ENCODE measurements at places on chromosomes 4 and X.
A peak's percentile ranks its signal among the peaks of the same experiment; 100 is the strongest.

DNA sequence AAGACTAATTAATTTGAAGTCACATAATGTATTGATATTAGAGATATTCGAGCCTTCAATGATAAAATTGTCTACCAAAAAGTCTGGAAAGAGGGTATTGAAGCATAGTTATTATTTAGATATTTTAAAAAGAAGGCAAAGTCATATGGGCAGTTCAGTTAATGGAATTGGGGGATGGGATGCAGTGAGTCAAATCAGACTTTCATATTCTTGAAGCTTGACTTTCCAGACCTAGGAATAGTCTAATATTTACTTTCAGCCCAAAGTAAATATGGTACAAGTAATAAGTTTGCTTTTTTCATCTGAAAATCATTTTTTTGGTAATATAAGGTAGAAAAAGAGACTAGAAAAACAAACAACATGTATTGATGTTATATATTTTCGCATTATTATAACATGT is 2017.8 kb downstream of the C4orf33 start:
- DNase-seq: no peak

GRCh38 chr4:168551211-168551610 is 54.4 kb downstream of the PALLD start:
- no peak for DNase-seq

- no peak for DNase-seq
Measured at GRCh38 chrX:30822068-30822681, 66.9 kb downstream of the TAB3 start.

DNA sequence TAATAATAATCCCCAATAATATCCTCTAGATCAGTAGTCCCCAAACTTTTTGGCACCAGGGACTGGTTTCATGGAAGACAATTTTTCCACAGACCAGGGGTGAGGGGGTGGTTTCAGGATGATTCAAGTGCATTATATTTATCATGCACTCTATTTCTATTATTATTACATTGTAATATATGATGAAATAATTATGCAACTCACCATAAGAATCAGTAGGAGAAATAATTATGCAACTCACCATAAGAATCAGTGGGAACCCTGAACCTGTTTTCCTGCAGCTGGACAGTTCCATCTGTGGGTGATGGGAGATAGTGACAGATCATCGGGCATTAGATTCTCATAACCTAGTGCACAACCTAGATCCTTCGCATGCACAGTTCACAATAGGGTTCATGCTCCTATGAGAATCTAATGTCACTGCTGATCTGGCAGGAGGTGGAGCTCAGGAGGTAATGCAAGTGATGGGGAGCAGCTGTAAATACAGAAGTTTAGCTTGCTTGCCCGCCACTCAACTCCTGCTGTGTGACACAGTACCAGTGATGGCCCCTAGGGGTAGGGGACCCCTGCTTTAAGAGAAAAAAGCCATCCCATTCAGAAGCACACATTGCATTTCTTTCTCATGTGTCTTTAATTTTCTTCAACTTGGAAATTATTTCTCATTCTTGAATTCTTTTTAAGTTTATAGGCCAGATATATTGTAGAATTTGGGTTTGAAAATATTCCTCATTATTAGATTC is 16.0 kb upstream of the SH3RF1 start:
- DNase-seq: no peak

DNA sequence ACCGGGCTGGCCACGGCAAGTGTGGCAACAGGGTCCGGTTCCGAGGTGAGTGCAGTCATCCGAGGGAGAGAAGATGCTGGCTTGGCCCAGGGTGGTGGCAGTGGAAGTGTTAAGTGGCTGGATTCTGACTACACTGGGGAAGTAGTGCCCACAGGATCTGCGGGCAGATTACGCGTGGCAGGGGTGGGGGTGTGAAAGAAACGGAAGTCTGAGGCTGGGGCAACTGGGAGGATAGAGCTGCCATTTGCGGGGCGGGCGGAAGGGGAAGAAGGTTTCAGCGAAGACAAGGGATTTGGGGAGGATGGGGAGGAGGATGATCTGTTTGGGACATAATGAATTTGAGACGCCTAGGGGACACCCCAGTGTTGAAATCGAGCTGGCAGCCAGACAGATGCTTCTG is 5.3 kb downstream of the RS1 start:
- no peak for DNase-seq

DNA sequence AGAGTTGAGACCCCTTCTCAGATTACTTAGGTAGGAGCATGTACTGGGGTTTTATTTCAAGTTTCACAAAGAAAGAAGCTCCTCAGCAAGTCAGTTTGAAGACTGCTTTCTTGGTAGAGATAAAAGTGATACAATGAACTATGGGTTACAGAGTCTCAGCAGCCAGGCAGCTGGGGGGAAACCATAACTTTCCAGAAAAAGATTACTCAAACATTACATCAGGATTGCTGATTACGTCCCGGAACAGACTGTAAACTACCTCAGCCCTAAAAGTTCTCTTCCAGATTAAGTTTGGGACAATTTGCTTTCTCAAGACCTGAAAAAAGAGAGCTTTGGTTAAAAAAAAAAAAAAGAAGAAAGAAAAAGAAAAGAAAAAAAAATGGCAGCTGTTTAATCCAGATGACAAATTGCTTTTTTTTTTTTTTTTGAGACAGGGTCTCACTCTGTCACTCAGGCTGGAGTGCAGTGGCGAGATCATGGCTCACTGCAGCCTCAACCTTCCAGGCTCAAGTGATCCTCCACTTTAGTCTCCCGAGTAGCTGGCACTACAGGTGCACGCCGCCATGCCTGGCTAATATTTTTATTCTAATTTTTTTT is 16.6 kb downstream of the SAT1 start:
- no peak for DNase-seq

- no peak for DNase-seq
Measured at GRCh38 chr4:116849620-116850019, 235.8 kb downstream of the TRAM1L1 start.

GRCh38 chrX:131985526-131986049 is 37.5 kb upstream of the STK26 start:
- DNase-seq: no peak

- no peak for DNase-seq
Measured at GRCh38 chr4:183012879-183013729, 86.0 kb upstream of the WWC2 start.

- no peak for DNase-seq
Measured at GRCh38 chr4:23762551-23762950, 127.3 kb downstream of the PPARGC1A start.

DNA sequence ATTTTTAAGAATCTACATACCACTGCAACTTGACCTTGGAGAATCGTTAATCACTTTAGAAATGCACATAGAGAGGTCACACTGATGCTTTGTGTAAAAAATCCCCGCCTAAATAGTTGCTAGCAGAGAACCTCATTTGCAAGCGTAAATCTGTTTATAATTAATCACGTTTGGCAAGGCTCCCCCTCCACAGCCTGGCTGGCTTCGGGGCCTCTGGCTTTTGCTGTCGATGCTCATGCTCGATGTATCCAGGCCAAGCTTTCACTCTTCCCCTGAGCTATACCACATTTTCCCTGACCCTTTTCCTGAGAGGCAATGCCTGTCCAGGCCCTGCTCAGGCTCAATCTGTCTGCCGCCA is 23.4 kb downstream of the CYTL1 start:
- DNase-seq: no peak

DNA sequence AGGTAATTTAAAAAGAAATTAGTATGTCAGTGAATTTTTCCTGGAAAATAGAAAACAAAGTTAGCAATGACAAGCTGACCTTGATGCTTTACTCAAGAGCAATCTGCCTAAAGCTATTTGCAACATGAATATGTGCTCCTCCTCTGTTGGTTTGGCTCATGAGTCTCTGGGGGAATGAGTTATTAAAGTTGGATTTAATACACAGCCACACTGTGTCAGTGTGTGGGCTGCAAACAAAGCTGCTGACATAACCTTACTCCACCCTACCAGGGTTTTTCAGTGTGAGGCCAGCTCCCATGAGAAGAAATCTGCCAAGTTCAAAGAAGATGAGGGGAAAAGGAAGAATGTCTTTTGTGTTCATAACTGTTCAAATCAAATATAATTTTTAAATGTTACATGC is 280.5 kb downstream of the TLL1 start:
- no peak for DNase-seq

- DNase-seq: peak; percentile 73
Measured at GRCh38 chr4:159227984-159228383, 125.1 kb downstream of the RAPGEF2 start.

- DNase-seq: no peak
Measured at GRCh38 chr4:82043081-82043808, 330.5 kb downstream of the HNRNPD start.

All from right forelimb (tissue), 1 donor.